ENCODE measurements at places on chromosomes 7 and 10. TPM values are rescaled to one million over a fixed set of nuclear protein-coding genes. Genes with fewer than 3 reads are reported as not detected.

Gene CLCN1
- 0.06 TPM for total RNA-seq

Gene TAS2R41
- not detected for total RNA-seq

Gene CH25H
- not detected for total RNA-seq

Gene MOGAT3
- total RNA-seq, result not detected

Gene TBX20
- 3.2 TPM for total RNA-seq

Gene PTPRZ1
- total RNA-seq, result not detected

Gene PRKG1
- total RNA-seq, result not detected

Gene TUBB8
- total RNA-seq, result 0.11 TPM

Gene NME8
- total RNA-seq, result not detected

Gene HPS6
- 28.9 TPM for total RNA-seq

Gene DMBT1
- not detected for total RNA-seq

Gene UFSP1
- total RNA-seq, result 5.0 TPM

Gene RBP3
- total RNA-seq, result not detected

Gene GCK
- total RNA-seq, result not detected

Gene TRIM73
- total RNA-seq, result 3.1 TPM

Gene FAM237B
- total RNA-seq, result not detected

Gene TMEM270
- total RNA-seq, result 0.23 TPM
